Ecto neural progenitor cell (in vitro differentiated cells): ENCODE measurements at places on chromosomes 11 and 22.

GRCh38 chr11:124749912-124750311, 2.1 kb downstream of the VSIG2 start:
- no peak for DNase-seq

DNA sequence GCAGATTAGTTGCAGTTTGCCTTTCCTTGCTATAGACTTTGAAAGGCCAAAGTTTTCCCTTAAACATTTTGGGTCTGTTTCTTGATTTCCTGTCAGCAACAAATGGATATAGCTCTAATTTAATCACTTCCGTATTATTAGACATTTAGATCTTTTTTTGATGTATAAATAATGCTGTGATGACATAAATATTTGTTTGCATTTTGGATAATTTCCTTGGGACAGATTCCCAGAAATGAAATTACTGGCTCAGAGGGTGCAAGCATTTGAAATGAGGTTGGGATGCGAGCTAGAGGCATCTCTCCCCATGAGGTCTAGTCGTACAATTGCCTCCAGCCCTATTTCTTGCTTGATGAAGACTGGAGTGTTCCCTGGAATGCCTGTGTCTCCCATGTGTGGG, 94.2 kb downstream of the TBC1D22A start:
- no peak for DNase-seq

- DNase-seq: no peak
Measured at GRCh38 chr11:92811341-92811740, 158.1 kb upstream of the MTNR1B start.

DNA sequence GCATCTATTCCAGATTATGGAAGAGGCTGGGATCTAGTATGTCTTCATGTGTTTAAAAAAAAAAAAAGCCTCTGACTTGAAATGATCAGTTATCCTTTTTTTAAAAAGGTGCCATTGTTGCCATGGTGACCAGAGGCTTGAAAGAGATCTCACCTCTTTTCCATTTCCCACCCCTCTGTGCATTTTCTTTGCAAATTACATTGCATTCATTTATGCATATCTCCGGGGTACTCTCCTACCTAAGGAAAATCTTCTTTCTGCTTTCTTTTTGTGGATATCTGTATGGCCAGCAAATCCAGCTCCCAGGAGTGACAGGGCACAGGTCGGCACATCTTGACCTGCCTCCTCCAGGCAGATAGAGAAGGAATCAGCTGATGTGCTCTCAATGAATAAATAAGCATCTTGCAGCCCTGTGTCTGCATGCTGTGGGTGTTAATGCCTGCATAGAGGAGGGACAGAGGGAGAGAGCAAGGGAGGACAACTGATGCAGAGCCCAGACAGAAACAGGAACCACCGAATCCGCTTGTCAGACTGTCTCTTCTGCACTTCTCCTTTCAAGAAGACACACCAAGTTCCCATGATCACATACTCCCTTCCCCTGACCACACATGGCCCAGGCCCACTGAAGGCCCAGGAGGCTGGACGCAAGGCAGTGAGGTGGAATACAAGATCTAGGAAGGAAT, 50.9 kb downstream of the CWC15 start:
- DNase-seq: no peak

GRCh38 chr11:111718436-111718835, 47.8 kb downstream of the PPP2R1B start:
- no peak for DNase-seq

GRCh38 chr11:36693139-36693843, 95.3 kb upstream of the RAG2 start:
- DNase-seq: no peak

DNA sequence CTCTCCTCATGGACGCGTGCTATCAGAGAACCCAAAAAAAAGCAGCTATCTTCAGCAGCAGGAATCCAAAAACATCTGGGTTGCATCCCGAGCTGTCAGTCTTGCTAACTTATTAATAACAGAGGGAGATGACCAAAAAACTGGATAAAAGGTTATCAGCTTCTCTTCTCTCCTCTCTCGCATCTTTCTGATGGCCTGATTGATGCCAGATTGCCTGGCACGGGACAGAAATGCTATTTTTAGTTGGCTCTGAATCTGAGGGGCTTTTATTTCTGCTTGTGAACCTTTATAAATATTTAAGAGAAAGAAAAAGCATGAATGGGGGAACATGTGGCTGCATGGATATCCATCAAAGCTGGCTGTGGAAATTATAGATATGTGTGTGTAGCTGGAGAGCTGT, 230.3 kb downstream of the ETS1 start:
- DNase-seq: no peak

GRCh38 chr11:125649465-125650166, 24.7 kb downstream of the CHEK1 start:
- no peak for DNase-seq

- peak; percentile 71 for DNase-seq
Measured at GRCh38 chr22:44702479-44703198, 635 bp downstream of the PRR5 start.

- no peak for DNase-seq
Measured at GRCh38 chr22:43889201-43889859, 2.5 kb downstream of the PNPLA5 start.

DNA sequence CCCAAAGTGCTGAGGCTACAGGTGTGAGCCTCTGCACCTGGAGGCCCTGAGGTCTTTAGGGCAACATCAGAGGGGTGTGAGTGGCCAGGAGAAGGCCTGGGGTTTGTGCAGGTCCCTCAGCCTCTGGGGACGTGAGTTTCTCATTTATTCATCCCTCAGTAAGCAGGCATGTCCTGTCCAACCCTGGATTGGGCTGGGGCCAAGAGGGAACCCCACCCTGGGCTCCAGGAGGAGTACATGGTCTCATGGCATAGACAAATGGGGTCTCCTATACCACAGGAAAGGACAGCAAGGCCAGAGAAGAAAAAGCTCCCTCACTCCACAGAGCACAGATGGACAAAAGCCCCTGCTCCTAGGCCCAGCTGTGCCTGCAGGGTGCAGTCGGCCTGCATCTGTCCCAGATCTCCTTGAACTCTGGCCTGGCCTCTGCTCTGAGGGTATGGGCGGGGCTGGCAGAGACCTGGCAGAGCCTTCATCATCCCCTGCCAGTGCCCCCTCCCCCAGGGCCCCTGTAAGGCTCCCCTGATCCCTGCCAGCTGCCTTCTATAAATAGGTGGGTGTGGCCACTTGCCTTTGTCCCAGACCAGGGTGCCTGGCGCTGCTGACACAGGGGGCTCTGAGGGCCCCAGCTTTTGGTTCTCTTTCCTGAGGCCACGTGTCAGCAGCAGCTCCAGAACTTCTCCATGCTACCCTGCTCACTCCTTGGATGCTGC, 34.6 kb downstream of the A4GALT start:
- DNase-seq: no peak

GRCh38 chr11:26011474-26011873, 320.5 kb upstream of the ANO3 start:
- DNase-seq: no peak

- no peak for DNase-seq
Measured at GRCh38 chr22:36608987-36609386, 80.0 kb upstream of the EIF3D start.

DNA sequence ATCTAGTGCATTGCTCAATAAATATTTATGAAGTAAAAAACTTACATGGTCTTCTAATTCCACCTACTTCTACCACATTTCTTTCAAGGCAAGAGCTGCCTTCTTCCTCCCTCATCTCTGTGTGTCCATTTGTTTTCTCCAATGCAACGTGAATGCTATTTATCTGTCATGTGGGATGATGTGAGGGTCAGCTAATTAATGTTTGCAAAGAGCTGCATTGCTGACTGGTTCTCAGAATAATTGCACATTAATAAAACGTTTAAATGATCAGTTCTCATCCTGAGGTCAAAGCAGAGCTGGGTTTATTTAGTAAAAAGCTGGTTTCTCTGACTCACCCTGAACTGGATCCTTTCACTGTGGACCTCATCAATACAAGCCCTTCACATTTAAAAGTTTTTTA, 8.7 kb downstream of the TENM4 start:
- no peak for DNase-seq

DNA sequence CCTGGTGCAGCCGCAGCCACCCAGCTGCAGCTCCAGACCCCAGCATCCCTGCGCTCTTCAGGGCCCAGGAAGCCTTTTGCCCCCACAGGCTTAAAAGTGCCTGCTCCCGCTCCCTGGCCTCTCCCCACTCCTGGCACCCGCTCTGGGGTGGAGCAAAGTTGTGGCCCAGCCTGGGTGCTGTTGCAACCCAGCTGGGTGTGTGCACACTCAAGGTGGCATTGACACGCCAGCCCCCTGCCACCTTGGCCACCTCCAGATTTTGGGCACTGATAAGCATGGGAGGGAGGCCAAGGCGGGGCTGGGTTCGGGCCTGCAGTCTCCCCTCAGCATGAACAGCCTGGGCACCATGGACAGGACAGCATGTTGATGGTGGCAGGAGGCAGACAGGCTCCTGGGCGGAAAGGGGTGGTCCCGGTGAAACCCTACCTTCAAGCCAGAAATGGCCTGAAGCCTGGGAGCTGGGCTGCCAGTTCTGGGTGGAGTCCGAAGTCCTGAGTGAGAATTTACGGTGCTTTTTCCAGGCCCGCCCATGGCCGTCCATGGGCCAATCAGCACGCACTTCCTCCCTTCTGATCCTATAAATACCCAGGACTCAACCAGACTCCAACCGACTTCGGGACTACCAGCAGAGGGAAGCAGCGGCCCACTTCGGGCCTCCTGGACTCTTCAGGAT, 23.6 kb upstream of the RNASEH2C start:
- DNase-seq: no peak

DNA sequence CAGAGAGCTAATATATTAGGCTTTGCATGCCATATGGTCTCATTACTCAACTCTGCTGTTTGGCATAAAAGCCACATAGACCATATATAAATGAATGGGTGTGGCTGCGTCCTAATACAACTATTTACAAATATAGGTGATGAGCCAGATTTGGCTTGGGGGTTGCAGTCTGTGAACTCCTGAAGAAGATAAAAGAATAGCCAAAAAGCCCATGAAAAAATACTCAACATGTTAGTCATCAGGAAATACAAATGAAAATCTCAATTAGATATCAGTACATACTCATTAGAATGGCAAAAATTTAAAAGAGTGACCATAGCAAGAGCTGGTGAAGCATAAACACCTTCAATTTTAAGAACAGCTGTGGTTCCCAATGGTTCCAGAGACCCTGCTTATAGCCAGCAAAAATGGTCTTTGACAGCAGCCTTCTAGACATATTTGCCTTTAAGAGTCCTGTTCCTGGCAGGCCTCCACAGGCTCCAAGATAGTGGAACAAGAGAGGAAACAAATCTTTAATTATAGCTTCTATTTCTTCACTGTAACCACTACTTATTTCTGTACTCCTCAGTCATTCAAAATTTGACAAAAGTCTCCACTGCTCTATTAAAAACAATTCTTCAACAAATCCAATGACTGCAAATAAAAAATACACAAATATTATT, 16.1 kb downstream of the C2CD3 start:
- no peak for DNase-seq

- DNase-seq: no peak
Measured at GRCh38 chr11:111169367-111169766, 76.2 kb upstream of the POU2AF2 start.

DNA sequence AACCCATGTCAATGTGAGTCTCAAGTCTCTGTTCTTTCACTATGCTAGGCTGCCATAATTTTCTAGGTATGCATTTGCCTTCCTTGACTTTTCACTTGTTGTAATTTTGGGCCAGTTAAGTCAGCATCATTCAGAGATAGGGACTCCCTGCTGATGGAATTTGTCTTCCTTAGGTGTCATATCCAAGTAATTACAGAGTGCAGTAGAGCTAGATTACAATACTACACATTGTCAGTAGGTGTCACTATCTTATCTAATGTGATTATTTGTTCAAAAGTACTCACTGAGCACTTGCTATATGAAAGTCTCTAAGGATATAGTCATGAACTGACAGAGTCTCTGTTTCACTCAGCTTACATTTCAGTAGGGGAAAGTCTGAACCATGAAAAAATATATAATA, 25.0 kb upstream of the SYN3 start:
- DNase-seq: no peak

DNA sequence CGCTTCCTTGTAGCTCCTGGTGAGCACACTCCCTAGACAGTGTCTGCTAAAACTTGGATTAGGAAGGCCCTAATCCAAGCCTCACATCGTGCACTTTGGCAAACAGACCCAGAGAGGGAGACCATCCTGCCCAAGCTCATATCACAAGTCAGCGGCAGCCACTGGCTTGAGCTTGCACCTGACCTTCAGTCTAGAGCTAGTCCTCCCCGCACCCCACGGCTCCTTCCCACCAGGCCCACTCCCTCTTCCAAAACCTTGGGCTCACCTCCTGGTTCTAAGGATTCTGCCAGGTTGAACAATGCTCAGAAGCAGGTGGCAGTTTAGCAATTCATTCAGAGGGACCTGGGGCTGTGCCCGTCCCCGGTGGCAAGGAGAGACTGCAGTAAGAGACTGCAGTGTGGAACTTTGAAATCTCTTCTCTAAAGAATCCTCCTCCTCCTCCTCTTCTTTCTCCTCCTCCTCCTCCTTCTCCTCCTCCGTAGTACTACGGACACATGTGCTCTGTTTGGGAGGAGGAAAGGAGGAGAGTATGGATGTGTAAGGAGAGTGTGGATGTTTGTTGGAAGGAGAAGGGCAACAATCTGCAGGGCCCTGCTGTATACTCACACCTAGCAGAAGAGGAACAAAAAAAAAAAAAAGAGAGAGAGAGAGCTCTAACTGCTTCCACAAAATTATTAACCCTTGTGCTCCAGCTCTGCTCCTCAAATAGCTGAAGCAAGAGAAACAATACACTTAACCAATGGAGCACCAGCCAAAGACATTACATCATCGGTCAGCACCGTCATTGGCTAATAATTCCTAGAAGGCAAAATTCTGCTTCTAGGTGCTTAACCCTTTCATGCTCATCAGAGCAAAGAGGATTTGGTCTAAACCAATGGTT, 6.0 kb downstream of the SYN3 start:
- DNase-seq: no peak

DNA sequence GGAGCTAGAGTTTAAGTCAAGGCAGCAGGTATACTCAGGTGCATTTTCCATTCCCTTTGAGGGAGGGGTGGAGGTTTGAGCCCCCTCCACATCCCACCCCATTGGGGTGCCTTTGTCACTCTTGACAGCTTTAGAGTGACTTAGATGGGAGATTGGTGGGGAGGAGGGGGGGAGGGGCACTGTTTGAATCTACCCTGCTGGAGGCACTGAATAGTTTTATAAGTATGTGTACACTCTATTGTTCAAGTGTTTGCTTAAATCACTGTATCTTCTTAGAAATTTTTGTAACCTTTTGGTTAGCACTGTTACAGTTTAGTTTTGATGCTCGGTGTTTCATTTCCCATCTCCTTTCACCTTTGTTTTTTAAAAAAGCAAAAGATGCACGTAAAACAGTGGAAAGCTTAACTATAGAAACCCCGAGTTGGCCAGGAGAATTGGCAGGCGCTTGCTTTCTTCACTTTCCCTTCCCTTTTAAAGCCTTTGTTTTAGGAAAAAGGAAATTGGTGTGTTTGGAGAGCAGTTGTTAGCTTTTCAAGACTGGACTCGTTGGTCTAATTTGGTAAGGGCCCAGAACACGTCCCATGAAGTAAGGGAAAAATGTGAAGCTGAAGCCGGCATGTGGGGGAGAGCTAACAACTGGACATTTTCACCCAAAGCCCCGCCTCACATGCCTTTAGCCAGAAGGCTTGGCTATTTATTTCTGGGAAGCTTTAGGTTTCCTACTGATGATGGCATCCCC, 42.8 kb downstream of the TNRC6B start:
- DNase-seq: no peak
